ENCODE measurements at places on chromosomes 2 and 18.

- DNase-seq: peak; percentile 55
These were observed 133.2 kb upstream of the ID2 start for GRCh38 chr2:8548619-8549150.

- DNase-seq: no peak
These were observed 35.8 kb downstream of the CASP10 start for GRCh38 chr2:201218780-201219179.

- DNase-seq: no peak
These were observed 23.6 kb downstream of the TEX44 start for GRCh38 chr2:231616296-231616695.

DNA sequence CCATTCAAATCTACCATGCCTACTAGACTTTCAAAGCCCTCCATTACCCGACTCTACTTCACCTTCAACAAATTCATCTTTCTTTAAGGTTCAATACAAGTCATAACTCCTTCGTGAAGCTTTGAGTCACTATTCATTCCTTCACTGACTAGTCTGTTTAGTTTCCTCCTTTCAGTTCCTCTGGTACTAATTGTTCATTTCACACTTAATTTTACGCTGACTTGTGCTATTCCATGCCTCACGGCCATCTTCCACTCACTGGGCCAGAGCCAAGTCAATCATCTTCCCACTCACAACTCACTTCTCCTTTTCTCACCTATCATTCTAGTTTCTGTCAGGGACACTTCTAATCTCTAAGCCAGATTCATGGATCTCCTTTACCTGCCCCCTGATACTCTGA lies 136.2 kb downstream of the MTX2 start:
- no peak for DNase-seq
